ENCODE measurements at places on chromosomes 2 and 18.

GRCh38 chr2:42045848-42046748 lies 1.7 kb upstream of the PKDCC start:
- DNase-seq: peak; percentile 61

DNA sequence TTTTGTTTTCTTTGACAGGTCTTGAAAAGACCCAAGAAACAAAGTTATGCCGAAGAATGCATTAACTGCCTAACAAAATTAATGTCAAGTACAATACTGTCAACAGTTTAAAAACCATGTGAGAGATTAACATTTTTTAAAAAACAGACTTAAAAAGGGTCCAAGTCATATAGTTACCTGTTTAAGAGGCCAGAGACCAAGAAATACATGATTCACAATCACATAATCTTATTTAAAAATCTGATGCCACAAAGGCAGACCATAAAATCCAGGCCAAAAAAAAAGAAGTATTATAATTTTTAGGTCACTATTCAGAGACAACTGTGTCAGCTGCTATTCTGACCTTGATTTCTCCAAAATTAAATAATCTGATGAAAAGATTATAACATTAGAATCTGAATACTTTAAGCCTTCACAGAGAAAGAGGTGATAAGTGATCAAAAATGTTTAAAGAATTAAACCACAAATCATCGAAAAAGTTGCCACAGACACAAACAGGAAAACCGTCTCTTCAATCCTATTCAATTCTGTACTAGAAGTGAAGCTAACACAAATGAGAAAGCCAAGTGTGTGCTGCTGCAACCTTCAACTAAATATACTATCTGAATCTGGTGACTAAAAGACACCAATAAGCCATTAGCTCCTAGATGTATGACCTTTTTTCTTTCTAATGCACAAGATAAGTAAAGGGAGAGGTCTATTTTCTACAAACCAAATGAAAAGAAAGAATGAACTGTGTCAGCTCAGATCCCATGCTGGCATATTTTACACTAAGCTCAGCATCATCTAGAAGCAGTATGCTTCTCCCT lies 286.0 kb downstream of the ZEB2 start:
- DNase-seq: no peak

DNA sequence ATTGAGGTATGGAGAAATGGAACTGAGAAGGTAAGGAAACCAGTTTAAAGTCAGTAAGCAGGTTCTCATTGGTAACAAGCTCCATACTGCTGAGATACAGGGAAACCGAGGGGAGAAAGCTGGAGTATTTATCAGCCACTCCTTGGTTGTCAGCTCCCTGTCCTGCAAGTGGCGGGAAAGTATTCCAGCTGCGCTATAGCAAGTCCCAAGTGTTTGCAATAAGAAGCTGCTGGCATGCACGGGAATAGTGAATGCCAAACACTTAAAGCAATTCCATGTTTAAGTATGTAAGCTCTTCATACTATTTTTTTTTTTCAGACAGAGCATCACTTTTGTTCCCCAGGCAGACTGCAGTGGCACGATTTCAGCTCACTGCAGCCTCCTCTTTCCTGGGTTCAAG lies 1601.1 kb downstream of the SUCLG1 start:
- no peak for DNase-seq

- no peak for DNase-seq
Observed at GRCh38 chr2:217142649-217143266, 282.9 kb upstream of the TNP1 start.

- no peak for DNase-seq
Observed at GRCh38 chr2:26946841-26947784, 23.3 kb upstream of the MAPRE3 start.

DNA sequence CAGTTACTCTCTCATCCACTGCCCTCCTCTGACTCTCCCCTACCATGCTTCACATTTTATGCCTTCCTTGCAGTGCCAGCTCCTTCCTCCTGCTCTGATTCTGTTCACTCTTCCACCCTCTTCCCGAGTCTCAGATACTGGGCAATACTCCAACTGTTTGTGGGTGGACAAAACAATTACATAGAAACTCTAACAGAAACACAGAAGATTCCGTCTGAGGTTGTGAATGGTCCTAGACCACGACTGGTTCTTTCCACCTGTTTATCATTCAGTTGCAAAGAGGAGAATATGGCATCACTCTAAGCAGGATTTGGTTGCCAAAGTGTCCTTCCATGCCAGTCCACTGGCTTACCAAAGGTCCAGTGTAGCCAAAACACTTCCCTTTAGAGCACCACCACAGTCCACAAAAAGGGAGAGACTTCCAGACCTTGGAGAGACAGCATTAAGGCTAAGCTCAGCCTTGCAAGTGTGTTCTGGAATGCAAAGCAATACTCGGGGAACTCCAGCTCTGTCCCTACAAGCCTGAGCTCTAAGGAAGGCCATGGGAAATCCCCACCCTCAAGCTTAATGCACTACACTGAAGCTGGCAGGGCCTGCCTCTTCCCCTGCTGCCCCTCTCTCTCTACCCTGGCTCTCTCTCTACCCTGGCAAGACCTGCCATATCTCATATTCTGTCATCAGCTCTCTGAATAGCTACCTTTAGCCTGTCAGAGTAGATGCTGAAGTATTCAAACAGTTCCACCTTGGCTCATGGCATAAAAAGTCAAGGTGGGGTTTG lies 33.6 kb upstream of the RND3 start:
- no peak for DNase-seq

DNA sequence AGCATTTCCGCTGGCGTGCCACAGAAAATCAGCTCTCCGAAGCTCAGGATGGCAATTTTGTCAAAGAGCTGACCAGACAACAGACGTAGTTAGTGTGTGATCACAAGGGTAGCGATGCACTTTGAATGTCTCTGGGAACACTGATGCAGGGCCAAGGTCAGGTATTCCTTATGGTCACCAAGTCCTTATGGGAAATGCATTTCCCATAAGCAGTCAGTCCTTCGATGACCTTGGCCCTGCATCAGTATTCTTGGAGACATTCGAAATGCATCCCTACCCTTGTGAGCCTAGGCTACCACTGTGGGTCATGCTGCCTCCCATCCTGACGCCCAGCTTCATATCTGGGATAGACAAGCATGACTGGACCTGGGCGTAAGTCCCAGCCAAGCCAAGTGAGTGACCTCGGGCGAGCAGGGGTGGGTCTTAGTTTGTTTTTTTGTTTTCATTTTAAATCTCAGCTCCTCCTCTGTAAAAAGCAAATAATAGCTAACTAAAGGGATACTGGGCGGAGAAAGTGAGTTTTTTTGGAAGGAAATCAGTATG lies 13.6 kb downstream of the ABCG5 start:
- no peak for DNase-seq

- no peak for DNase-seq
Observed at GRCh38 chr18:49966090-49966489, 152.8 kb upstream of the ACAA2 start.

- DNase-seq: no peak
Observed at GRCh38 chr2:168686452-168687191, 115.8 kb upstream of the NOSTRIN start.

- DNase-seq: no peak
Observed at GRCh38 chr2:127320586-127321275, 26.8 kb upstream of the ERCC3 start.

DNA sequence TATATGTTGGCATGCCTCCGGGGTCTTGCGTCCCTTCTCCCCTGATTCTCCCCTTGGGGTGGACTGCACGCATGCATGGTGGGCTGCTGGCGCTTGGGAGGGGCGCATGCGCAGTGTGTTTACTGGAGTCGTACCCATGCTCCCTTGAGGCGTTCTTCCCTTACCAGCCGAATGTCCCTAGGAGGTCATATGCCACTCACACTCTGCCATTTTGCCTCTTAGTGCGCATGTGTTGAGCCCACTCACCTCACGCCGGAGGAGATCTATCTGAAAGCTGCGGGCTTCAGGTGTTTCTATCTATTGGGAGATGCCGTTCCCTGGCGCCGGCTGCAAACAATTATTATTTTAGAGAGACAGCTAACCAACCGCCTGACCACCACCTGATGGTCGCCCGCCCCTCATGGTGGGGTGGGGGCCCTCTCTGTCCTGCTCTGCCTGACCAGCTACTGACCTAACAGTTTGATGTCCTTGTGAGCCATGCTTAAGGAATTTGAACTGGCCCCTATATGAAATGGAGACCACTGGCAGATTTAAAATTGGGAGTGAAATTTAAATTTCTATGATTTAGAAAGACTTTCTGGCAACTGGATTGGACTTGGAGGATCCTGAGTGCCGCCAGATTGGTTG lies 179.6 kb downstream of the RNF144A start:
- no peak for DNase-seq

DNA sequence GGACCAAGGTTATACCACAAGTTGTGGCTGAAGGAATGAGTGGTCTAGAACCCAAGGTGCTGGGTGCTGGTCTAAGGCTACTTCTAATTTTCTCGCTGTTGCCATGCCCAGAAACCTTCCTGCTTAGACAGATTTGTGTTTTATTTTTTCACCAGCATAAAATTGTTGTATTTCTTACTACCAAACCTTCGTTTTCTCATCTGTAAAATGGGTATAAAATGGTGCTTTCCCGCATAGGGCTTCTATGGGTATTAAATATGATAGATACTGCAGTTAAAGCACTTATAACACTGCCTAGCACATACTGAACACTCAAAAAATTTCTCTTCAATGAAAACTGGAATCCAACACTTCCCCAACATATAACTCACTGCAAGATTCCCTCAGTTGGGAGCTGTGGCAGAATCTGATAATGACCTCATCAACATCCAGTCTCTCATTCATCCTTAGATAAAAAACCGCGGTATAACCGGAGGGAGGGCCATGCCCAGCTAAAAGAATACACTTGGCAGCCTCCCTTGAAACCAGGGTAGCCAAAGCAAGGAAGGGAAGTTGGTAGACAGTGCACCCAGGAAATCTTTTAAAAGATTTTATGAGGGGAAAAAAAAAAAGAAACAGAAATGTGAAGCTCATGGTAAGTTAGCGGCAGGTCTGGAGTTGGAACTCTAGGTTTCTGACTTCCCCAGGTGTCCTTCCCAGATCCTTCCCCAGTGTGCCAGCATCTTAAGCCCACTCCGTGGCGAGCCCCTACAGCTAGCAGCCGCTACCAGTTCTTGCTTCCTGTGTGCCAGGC lies 1.2 kb downstream of the NEMP2 start:
- DNase-seq: no peak
